Neural cell (in vitro differentiated cells): ENCODE measurements at places on chromosomes 16 and 17. TPM values are rescaled to one million over a fixed set of nuclear protein-coding genes. Genes with fewer than 3 reads are reported as not detected.

The TNP2 gene
- not detected in 2 replicates for polyA plus RNA-seq

The MT3 gene
- 1.9 and 8.2 TPM in 2 replicates for polyA plus RNA-seq

The CXCL16 gene
- polyA plus RNA-seq, result not detected in 2 replicates

The CACNG3 gene
- polyA plus RNA-seq, result not detected in 2 replicates

The FNDC8 gene
- not detected in 2 replicates for polyA plus RNA-seq

The ITGAE gene
- 143 and 169 TPM in 2 replicates for polyA plus RNA-seq

The CDH3 gene
- polyA plus RNA-seq, result 9.1 and 10.7 TPM in 2 replicates

The NOXO1 gene
- polyA plus RNA-seq, result 8.5 and 11.7 TPM in 2 replicates

The MMP25 gene
- polyA plus RNA-seq, result not detected in 2 replicates

The CD7 gene
- not detected in 2 replicates for polyA plus RNA-seq

The PRR15L gene
- not detected in 2 replicates for polyA plus RNA-seq

The TBC1D3I gene
- polyA plus RNA-seq, result 0.32 and 4.2 TPM in 2 replicates

The TAT gene
- 0.14 TPM in 1 of 2 replicates, not detected in the other for polyA plus RNA-seq

The KRT9 gene
- not detected in 2 replicates for polyA plus RNA-seq

The SECTM1 gene
- not detected in 2 replicates for polyA plus RNA-seq

The CHD9NB gene
- 0.16 and 0.17 TPM in 2 replicates for polyA plus RNA-seq

The PLA2G10 gene
- polyA plus RNA-seq, result not detected in 2 replicates

The RCVRN gene
- 0.12 and 1.1 TPM in 2 replicates for polyA plus RNA-seq

The NPIPA3 gene
- 3.3 and 3.4 TPM in 2 replicates for polyA plus RNA-seq

The NPIPB6 gene
- 0.88 and 2.7 TPM in 2 replicates for polyA plus RNA-seq

The SPN gene
- 0.09 TPM in 1 of 2 replicates, not detected in the other for polyA plus RNA-seq

The NLGN2 gene
- 13.8 and 21.5 TPM in 2 replicates for polyA plus RNA-seq

The MEIOB gene
- polyA plus RNA-seq, result not detected in 2 replicates

The DLX4 gene
- polyA plus RNA-seq, result not detected in 2 replicates

The KRTAP9-2 gene
- polyA plus RNA-seq, result not detected in 2 replicates

The GRB2 gene
- polyA plus RNA-seq, result 134 and 150 TPM in 2 replicates

The CLEC19A gene
- not detected in 2 replicates for polyA plus RNA-seq
